ENCODE measurements at places on chromosomes 12 and 14. TPM values are rescaled to one million over a fixed set of nuclear protein-coding genes. Genes with fewer than 3 reads are reported as not detected.

- no peak for ATAC-seq
These were observed 8.6 kb downstream of the LGR5 start for GRCh38 chr12:71448150-71448581.

GRCh38 chr14:72256055-72256454, 323.8 kb downstream of the RGS6 start:
- ATAC-seq, result peak; percentile 97

DNA sequence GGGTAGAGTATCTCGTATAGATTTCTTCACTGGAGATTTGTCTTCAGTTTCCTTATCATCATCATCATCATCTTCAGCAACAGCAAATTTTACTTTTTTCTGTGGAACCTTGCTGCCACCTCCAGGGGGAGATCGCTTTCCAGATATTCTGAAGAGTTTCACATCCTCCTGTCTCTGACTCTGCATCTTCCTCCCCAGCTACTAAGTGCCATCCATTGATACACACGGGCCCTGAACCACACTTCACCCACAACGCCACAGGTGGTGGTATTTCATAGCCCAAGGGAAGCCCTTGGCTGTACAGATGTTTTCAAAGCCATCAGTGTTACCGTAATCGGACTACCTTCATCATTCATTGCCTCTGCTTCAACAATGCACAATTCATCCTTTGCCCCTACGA, 82.2 kb downstream of the PPP2R5C start:
- ATAC-seq, result peak; percentile 58

DNA sequence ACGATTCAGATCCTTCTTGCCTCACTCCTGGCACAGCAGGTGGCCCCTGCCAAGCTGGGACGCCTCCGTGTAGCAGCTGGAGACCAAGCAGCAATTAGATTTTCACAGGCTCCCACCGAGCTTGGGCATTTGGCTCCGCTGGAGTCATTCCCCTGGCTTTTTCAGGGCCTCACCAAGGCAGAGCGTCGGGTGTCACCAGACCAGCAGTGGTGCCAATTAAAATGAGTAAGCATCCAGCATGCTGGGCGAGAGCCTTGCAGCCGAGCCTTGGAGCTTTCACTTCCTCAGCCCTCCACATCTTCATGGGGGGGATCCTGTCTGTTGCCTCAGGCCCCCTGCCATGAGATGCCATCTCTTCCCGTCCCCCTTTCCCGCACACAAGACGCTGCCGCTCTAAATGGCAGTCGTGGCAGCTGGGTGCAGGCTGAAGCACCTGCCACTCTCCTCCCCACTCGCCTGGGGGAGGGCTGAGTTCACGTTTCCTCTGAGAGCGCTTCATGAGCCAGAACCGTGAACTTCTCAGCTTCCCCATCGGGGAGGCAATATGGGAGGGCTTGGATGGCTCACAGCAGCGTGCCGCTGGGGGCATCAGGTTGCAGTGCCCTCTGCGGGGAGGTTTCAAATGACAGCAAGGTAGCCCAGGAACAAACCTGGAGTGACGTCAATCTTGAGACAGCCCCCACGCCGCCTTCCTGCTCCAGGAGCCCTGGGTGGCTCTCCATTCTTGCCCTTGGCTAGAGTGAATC, 11.7 kb downstream of the TPCN1 start:
- ATAC-seq, result peak; percentile 15

- ATAC-seq, result no peak
These were observed 14.6 kb downstream of the GPR84 start for GRCh38 chr12:54349679-54350078.

DNA sequence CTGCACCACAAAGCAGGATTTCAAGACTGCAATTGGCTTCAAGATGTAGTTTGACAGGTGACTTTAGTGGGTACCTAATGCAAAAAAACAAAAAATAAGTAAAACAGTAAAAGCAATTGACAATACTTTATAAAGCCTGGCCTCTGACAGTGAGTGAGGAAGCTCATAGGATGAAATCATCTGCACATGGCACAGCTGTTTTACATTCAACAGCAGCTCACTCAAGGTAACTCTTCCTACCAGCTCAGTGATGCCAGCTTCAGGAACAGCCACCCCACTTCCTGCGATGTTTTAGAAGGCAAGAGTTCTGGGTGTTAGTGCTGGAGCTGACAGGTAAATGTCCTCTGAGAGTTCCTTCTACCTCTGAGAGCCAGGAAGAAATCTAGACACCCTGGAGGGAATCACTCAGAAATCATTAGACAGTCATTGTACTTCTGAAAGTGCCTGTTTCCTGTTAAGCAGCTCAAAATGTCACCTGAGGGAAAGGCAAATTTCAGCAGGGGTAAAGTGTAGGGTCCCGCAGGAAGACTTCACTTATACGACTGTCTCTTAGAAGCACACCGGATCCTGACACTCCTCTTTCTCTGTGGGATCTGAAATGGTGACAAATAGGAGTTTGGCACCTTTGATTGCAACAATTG, 99.9 kb downstream of the FOXN3 start:
- no peak for ATAC-seq

- no peak for ATAC-seq
These were observed 20.7 kb upstream of the SDR39U1 start for GRCh38 chr14:24463017-24463883.

DNA sequence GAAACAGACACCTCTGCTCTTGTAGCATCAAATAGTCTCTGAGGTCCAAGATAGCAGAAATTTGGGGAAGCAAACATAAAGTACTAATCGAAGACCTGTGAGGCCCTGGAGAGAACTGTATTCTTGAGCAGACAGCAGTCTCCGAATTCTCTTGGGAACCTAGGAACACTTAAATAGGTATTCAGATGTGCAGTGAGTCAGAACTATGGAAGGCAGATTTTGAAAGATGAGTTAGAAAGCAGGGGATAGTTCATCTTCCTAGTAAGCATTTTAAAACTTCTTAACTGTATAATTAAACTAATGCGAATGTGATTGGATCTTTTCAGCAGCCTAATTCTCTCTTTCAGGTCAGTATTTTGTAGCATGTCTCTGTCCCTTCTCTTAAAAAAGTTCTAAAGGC, 30.6 kb downstream of the NAA30 start:
- no peak for ATAC-seq

DNA sequence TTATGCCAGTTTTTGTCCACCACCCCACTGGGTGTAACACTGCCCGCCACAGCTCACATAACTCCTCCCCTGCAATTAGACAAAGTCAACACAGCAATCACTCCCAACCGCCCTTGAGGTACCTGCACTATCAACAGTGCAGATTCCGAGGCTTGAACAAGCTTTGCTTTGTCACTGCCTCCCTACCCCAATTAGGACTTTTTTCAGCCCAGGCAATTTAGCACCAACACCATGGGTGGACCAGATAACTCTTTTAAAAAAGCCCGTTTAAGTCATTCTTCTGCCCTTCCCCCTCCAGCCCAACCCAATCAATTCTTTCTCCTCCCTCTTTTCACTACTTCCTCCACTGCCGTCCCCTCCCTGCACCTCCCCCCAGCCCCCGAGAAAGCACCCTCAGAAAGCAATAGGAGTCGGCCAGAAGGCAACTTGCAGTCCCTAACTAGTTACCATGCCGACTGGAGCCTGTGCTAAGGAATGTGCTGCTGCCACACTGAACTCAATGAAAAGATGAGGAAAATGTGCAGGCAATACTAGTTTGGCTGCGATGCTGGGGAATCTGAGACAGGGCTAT, 45.7 kb upstream of the OTX2 start:
- no peak for ATAC-seq

DNA sequence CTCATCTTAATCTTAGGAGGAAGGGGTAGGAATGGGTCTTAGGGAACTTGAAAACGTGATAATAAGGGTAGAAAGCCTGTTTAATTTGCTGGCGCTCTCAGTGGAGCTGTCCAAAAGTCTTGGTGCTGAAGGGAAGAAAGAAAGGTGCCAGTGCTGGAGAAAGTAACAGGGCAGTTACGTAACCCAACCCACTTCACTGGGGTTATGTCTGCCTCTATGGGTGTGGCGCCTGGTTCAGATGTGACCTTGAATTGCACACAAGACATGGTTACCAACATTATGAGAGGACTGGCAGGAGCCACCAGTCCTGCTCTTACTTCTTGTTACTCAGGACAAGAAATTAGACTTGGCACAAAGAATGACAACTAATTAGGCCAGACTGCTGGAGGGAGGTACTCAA, 18.6 kb upstream of the GPATCH2L start:
- ATAC-seq, result no peak

The NRXN3 gene
- not detected for total RNA-seq

The GLIPR1L2 gene
- total RNA-seq, result 0.56 TPM

The CLMN gene
- 5.3 TPM for total RNA-seq

The GYS2 gene
- not detected for total RNA-seq

The OAS3 gene
- total RNA-seq, result 17.4 TPM

The GNB3 gene
- not detected for total RNA-seq

The RNASE13 gene
- total RNA-seq, result not detected
